Fibroblast of the aortic adventitia (primary cell): ENCODE measurements at places on chromosomes 5 and 9. TPM values are rescaled to one million over a fixed set of nuclear protein-coding genes. Genes with fewer than 3 reads are reported as not detected.

- no peak for DNase-seq
These were observed 41.1 kb downstream of the ZNF883 start for GRCh38 chr9:112970939-112971338.

DNA sequence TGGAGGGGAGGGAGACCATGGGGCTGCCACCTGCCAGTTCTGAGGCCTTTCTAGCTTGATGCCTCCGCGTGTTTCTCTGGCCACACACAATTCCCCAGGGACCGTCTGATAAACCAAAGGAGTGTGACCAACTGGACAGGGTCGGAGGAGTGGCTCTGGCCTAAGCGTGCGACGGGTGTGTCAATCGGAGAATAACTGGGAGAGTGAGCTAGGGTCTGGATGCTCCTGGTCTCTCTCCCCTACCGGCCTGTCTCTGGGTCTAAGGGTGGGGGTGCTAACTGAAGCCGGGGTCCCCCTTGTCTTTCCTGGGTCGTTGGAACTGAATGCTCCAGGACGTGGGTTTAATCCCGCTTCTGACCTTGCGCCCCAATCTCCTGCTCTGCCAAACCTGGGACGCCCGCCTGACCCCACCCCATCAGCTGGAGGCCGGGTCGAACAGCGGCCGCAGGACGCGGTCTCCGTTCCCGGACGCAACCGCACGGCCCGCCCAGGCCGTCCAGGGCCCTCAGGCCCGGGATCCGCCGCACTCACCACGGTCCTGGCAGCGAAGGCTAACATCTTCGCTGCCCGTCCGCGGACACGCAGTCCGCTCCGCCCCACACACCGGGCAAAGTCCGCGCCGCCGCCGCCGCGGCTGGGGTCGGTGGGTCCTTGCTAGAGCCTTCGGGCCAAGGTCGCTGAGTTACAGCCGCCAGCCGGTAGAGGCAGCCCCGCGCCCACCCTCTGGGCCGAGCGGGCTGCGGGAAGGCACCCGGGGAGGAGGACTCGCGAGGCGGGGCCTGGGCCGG is 447 bp downstream of the CRAT start:
- DNase-seq, result peak; percentile 31

DNA sequence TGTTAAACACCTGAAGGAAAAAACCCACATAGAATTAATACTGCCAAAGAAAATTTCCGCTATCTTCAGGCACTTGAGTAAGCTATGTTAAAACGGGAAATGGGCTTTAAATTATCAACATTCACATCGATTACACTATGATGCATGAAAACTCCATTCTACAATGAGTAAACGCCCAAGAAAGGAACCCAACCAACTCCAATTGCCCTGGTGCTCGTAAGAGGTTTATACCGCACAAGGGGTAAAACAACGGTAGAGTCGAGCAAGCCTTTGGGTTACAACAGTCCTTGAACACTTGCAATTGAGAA is 1.0 kb downstream of the AGTPBP1 start:
- DNase-seq, result peak; percentile 47

- no peak for DNase-seq
These were observed 179.5 kb downstream of the KIF4B start for GRCh38 chr5:155193029-155193428.

GRCh38 chr5:170623576-170624181 is 119.9 kb downstream of the KCNIP1 start:
- peak; percentile 42 for DNase-seq

GRCh38 chr5:79456890-79457583 is 56.9 kb downstream of the HOMER1 start:
- DNase-seq, result no peak

GRCh38 chr5:138078006-138078643 is 5.7 kb upstream of the WNT8A start:
- DNase-seq, result no peak

DNA sequence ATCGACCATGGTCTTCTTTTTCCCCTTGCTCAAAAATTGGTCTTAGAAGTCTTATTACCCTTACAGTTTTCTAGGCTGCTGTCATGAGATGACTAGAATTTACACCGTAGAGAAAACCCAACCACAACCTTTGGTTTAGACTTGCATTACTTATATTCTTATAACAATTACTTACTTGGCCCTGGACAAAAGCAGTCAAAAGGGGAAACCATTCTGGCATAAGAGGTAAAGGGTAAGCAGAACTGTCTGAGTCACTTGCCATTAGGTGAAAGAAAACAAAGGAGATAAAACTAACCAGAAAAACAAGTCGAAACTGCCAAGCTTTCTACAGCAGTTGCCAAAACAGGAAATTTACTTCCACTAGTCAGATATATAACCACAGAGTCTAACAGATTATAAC is 17.9 kb downstream of the TMEM245 start:
- DNase-seq, result peak; percentile 93

GRCh38 chr5:1549475-1550030 is 25.8 kb upstream of the LPCAT1 start:
- no peak for DNase-seq

DNA sequence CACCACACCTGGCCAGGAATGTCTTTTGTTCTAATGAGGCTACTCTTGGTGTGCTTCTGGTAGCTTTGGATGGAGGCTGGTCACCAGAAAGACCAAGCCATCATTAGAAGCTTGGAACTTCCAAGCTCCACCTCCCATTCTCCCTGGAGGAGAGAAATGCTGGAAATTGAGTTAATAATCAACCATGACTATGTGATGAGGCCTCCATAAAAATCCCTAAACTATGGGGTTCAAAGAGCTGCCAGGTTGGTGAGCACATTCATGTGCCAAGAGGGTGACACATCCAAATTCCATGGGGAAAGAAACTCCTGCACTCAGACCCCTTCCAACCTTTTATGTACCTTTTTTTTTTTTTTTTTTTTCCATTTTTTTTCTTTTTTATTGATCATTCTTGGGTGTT is 105.5 kb upstream of the SPATA31C2 start:
- no peak for DNase-seq

DNA sequence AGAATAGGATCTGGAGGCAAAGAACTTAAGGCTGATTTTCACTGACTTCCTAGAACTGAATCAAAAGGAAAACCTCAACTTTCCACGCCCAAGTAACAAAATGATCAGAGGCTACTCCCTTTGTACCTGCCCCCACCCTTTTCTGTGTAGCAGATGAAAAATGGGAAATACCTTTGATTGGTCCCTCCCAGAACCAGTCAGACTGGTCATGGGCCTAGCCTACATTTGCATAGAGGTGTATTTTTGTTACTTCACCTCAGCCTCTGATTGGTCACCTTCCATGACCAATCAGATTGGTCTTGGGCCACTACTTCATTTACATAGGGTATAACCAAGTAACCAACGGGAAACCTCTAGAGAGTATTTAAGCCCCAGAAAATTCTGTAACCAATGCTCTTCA is 1553.5 kb upstream of the C9orf72 start:
- no peak for DNase-seq

DNA sequence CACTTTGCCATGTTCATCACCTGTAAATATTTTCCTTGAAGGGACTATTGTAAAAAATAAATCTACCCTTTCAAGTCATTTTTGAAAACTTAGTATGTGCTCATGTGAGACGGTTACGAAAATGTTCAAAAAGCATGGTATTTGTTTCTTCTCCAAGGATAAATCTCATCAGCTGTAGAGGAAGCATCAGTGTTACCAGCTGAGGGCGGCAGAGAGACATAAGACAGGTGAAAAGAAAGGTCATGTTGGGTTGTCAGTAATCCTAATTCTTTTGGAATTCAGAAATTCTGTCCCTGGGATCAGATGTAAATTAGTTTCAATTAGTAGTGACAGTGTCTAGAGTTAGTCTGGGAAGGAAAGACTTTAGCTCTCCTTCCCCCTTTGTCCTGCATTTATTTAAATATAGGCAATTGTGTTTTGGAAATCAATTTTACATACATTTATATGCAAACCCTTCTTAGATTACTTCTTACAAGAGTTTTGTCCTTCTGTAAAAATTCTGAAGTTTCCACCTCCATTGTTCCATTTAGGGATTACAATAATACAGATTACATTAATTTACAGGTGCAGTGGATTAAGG is 791.9 kb upstream of the CDH6 start:
- DNase-seq, result peak; percentile 57

- DNase-seq, result no peak
These were observed 16.0 kb downstream of the MAST4 start for GRCh38 chr5:66612226-66612625.

- peak; percentile 77 for DNase-seq
These were observed 51.9 kb upstream of the ZSWIM6 start for GRCh38 chr5:61280205-61280604.

DNA sequence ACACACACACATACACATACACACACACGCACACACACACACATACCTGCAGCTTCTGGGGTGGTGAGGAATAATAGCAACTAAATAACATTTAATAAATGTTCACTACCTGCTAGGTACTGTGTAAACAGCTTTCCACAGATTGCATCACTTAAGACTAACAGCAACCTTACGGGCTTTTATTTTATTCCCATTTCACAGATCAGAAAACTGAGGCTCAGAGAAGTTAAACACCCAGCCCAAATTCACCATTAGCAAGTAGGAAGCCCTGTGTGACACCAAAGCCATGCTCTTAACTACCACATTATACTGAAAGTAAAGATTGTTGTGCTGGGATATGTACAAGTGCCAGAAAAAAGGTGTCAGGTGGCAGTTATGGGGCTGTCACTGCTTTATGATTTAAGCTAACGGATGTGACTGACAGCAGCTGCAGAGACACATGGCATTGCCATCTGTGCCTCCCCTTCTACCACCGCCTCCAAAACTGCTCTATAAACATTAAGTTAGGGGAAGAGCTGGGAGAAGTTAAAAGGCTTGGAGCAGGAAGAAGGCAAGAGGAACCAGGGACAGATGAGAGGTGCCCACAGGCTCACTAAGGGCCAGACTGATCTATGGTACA is 13.6 kb downstream of the MTMR12 start:
- no peak for DNase-seq

DNA sequence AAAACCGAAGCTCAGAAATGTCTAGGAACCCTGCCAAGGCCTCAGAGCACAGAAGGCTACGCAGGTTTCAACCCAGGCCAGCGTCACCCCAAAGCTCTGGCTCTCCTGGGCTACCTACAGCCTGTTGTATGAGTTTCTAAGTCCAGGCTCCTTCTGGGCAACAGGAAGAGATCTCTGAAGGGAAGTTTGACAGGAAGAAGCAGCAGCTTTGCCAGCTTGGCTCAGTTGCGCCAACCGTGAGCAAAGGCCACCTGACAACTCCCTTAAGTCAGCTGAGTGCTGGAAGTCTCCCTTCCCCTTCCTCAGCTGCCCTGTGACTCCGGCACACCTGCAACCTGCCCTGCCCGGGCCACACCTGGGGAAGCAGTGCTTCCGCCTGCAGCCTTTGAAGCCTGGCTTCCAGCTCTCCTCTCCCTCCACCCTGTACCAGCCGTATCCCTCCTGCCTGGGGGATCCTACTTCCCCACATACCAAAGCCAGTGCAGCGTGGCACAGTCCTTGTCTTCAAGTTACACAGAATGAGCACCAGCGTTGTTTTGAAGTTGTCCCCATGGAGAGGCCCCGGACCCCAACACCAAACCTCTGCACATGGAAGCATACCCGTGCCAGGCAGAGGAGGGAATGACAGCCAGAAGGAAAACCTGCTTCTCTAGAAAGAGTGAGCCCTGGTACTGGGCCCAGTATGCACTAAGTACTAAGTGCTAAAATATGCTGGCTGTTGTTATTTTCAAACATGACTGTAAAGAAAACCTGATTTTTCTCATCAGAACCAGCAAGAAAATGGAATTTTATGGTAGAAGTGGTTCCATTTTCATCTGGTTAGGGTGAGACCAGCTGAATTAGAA is 36.5 kb downstream of the SHB start:
- no peak for DNase-seq

GRCh38 chr5:135059000-135059923 is 25.2 kb upstream of the PITX1 start:
- no peak for DNase-seq

DNA sequence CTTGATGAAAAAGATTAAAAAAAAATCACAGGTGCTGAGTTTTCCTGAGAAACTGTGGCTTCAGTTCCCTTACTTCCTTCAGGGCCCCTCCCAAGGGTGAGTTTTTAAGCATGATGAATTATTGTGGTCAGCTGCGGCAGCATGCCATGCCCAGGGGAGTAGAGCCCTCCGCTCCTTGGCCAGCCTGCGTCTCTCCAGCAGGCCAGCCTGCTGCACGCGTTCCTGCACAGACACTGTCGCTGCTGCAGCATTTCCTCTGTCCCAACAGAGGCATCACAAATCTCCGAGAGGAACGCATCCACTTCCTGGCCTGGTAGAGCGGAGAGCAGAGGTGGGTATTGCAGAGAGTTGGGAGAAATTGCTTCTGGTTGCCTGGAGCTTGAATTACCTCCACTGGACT is 26.1 kb upstream of the GLRA1 start:
- no peak for DNase-seq

DNA sequence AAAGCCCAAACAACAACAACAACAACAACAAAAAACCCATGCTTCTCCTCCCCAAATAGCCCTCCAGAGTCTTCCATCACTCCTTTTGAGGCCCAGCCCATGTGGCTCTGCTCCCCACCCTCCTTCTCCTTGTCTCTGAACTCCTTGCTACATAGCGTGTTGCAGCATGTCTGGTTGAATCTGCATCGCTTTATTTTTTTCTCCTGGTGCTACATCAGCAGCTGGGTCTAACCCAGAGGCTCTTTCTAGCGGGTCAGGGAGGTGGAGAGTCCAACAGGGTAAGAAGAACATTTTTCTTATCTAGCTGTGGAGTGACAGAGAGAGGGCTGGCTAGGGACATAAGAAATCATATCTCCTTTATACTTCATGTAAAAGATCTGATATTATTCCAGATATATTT is 18.4 kb downstream of the NXNL2 start:
- DNase-seq, result no peak

DNA sequence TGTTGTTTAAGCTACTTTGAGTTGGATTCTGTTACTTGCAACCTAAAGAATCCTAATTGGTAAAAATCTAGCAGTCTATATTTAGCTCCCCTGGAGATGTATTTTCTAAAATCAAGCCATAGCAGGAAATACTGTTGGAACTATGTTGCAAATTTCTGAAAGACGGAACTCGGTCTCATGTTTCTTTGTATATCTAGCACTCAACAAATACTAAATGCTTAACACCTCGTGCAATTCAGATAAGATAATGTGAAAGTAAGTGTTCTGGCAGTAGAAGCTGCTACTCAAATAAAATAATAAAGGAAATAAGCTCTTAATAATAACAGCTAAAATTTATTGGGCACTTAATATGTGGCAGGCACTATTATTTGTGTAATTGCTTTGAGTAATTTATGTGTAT is 10.9 kb upstream of the PRELID2 start:
- DNase-seq, result no peak

GRCh38 chr9:107653263-107653821 is 163.8 kb upstream of the KLF4 start:
- DNase-seq, result no peak

- no peak for DNase-seq
These were observed 2025.5 kb upstream of the NUDT12 start for GRCh38 chr5:105587963-105588662.

Gene MEIKIN
- total RNA-seq, result not detected in 2 replicates

Gene SLC34A3
- total RNA-seq, result not detected in 2 replicates

Gene PCDHB16
- total RNA-seq, result 0.25 and 0.36 TPM in 2 replicates

Gene SLC36A3
- total RNA-seq, result not detected in 2 replicates

Gene PFN3
- total RNA-seq, result not detected in 2 replicates

Gene IFNA21
- total RNA-seq, result not detected in 2 replicates

Gene IQGAP2
- total RNA-seq, result 1.2 and 2.5 TPM in 2 replicates

Gene BTNL9
- not detected in 2 replicates for total RNA-seq
